ENCODE measurements at places on chromosomes 5 and 9.

GRCh38 chr9:123928533-123929176, 1.3 kb downstream of the DENND1A start:
- no peak for DNase-seq

DNA sequence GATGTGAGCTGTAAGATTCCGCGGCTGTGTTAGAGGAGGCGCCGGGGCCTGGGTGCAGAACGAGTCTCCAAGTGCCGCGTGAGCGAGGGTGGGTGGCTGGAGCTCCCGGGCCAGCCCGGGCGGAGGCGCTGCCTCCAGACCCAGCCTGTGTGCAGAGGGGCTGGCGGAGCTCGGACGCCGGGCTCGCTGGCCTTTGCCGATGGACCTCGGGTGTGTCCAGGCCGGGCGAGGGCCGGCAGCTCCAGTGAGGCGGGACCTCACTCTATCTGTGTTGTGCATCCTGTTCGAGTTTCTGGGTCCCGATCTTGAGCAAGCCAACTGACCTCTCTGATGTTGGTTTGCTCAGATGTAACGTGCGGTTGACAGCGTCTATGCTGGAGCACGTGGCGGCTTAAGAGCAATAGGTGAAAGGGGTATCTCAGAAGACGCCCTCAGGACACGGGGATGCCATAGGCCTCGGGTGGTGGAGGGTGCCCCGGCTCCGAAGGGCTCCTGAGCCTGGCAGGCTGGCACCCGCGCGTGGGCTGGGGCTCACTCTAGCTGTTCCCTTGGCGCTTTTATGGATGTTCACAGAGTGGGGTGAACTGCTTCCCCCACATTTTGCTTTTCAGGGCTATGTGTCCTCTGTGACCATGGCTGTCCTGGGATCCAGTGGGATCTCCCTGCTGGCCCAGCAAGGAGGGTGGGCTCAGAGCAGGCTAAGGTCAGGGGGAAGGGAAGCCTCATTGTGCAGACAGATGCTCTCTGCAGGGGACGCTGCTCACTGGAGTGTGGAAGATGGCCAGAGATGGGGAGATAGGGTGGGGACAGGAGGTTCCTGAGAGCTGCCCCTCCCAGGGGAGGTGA, 69.8 kb downstream of the MRPL36 start:
- DNase-seq = no peak

DNA sequence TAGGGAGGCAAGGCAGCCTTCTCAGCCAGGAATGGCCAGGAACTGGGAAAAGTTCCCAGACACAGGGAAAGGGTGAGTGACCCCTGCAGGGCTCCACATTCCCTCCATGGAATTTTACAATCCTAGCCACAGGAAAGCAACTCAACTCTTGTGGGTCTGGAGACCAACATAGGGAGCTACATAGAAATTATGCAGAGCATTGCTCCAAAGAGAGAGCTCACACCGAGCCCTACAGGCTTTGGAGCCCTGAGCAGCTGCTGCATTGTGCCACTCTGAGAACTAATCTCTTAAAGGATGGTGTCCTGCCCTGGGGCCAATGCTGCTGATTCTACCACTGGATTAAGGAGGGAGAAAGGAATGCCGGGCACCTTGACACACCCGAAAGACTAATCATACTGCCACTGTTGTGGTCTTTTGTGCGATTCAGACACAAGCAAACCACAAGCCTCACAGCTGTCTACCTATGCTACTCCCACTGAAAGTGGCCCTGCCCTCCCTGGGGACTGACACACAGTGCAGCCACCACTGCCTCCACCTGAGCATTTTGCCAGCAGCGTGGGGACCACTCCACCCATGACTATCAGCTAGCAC, 1089.8 kb upstream of the NUDT12 start:
- DNase-seq = no peak

DNA sequence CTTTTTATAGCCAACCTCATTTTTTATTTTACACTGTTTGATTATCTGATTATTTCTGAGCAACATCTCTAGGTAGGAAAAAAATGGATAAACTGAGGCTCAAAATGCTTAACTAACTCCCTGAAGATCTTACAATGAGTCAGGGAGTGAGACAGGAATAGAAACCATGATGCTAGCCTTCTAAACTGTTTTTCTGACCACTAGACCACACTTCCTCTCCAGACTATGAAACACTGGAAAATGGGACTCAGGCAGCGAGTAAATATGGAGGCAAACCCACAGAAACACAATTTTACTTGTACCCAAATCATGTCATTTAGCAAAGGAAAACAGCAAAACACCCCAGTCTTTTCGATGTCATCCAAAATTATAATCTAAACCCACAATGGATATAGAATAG, 129.9 kb upstream of the ANKH start:
- DNase-seq = no peak

GRCh38 chr9:70635790-70636189, 221.3 kb upstream of the KLF9 start:
- no peak for DNase-seq

- DNase-seq = no peak
These were observed 58.7 kb downstream of the FBXL7 start for GRCh38 chr5:15558681-15559080.

DNA sequence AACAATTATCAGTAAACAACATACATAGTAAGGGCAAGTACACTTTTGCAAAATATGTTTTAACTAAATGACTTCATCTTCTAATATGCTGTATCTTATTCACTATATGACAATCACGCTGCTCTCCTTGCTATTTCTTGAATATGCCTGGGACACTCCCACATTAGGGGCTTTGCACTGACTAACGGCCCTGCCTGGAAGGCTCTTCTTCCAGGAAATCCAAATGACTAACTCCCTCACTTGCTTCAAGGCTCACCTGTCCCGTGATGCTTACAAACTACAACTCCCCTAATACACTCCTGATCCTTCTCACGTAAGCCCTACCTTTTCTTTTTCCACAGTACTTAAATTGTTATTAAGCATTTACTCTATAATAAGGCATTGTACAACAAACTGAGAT, 10.6 kb downstream of the ERP44 start:
- no peak for DNase-seq

DNA sequence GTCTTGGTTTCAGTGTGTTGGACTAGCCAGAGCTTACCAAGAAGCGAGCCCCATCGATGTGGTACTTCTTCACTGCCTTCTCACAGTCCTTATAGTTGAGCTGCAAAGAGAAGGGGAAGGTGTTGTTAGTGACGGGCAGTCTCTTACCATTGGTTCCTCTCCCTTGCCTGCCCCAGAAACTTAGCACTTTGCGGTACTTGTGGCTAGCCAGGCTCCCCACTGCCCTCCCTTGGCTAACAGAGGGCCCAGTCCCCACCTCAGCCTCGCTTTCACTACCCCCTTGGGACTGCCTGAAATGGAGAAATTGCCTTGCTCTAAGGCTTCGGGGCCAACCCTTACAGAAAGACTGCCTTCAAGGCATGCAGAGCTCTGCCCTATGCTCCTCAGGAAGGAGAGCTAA, 4.3 kb downstream of the LCP2 start:
- DNase-seq = peak; percentile 97

DNA sequence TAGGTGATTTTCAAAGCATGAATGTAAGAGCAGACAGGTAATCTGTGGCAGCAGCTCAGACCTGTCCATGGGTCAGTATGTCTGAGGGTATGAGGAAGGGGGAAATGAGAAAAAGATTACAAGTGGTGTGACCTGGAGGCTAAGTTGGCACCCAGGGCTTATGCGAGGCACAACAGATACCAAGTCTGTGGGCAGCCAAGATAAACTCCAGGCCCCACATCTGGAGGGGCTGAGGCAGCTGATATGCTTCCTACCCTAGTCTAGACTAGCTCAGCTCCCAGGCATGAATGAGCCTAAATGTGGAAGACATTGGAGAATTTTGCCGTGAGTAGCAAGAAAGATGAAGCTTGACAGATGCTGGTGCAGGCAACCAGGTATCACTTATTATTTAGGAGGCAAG, 151.7 kb downstream of the PIK3R1 start:
- no peak for DNase-seq

- no peak for DNase-seq
These were observed 2.3 kb upstream of the SMIM33 start for GRCh38 chr5:139468421-139468931.

GRCh38 chr9:93300175-93300572, 116.2 kb downstream of the WNK2 start:
- no peak for DNase-seq

GRCh38 chr9:13608451-13608850, 329.0 kb upstream of the MPDZ start:
- DNase-seq = no peak

DNA sequence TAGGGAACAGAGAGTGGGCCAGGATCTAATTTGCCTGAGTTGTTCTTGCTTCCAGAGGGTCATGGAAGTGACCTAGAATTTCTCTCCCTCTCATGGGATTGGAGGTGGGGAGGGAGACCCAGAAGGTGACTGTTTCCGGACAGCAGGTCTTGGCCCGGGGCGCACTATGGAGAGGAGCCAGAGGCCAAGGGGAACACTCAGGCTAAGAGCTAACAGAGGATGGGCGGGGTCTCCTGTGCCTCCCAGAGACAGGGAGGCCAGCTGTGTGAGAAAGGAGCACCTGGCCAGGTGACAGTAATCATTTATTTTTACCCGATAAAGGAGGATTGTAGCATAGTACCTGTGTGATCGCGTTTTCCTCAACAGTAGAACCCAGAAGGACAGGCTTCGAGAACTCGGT, 50.9 kb upstream of the ANKH start:
- no peak for DNase-seq

GRCh38 chr5:3118340-3118739, 366.9 kb upstream of the IRX2 start:
- no peak for DNase-seq
